ENCODE measurements at places on chromosomes 1 and 21.

DNA sequence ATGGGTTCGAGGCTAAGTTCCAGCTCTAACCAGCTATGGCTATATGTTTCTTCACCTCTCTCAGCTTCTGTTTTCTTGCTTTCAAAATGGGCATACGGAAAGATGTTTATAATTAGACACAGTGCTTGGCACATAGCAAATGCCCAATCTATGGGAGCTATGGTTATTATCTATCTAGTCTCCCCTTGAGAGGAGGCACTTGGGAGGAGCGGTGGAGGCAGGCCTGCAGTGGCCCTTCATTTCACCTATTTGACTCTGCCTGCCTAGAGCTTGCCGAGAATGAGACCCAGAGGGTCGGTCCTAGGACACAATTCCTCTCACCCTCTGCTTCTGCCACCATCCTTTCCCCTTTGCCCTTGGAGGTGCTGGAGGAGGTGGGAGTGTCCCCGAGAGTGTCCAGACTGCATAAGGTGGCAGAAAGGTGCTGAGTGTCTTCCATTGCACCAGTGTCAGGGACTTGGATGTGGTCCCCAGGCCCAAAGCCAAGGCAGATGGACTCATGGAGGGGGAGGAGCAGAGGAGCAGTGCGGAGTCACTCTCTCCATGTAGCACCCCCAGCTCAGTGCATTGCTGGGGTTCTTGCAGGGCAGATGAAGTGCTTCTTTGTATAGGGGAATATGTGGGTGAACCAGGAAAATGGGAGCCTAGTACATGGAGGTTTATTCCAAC is 9.0 kb downstream of the LGR6 start:
- no peak for DNase-seq

DNA sequence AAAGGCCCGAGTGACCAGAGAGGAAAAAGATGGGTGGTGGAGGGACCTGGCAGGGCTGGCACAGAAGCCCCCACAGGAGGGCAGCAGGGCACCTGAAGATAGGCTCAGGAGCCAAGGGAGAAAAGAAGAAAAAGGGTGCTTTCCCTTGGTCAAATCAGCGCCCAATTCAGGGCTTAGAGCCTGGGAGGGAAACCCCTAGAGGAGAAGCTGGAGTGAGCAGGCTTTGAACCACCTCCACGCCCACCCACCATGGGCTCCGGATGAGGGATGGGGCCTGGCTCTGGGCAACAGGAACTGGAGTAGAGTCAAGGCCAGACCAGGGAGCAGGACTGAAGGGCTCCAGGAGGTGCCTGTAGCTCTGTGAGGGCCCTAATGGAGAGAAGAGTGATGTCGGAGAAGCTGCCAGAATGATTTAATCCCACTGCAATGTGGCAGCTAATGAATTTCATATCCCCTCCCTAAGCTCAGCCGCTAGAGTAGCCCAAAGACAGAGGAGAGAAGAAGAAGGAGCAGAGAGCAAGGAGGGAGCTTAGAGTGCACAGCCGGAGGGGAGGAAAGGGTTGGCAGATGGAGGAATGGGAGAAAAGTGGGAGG is 12.0 kb upstream of the PRELP start:
- DNase-seq = no peak

DNA sequence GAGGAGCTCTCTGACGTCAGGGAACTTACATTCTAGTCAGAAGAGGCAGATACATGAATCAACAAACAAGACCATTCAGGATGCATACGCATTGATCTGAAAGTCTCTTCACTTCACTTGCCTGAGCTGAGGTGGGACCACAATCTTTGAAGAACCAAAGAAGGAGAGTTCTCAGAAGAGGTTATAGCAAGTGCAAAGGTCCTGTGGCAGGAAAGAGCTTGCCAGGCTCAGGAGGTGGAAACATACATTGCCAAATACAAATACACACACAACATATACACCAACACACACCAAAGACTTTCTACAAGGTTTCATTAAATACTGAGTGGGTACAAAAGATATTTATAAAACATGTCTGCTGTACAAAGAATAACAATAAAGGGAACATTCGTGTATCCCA is 86.8 kb upstream of the GJB5 start:
- no peak for DNase-seq

GRCh38 chr1:6835139-6835538 is 49.9 kb downstream of the CAMTA1 start:
- no peak for DNase-seq

GRCh38 chr1:85573322-85573721 is 7.2 kb upstream of the CCN1 start:
- no peak for DNase-seq

DNA sequence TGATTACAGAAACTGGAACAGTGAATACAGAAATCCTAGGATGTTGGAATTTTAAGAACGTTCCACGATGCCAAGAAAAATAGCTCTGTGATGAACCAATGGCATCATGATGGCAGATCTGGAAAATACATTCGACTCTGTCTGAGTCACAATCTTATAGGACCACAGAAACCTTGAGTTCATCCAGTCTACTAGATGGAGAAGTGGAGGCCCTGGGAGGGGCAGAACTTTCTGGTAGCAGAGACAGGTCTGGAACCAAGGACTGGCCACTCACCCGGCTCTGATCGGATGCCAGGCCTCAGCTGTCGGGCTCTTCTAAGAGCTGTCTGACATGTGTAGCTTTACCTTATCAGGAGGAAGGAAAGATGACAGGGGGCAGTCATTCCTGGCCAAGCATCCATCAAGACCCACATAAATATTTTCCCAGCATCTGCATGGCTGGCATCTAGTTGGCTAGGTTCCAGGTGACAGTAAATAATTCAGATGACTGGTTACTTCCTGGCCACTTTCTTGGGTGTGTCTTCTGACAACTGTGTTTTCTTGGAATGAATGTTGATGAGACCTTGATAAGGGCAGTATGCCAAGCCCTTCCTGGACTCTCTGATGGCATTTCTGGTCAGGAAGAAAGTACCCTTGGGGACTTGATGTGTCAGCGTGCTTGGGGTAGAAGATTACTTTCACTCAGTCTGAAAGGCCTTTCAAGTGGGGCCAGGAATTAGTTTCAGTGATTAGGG is 72.6 kb upstream of the TRABD2B start:
- DNase-seq = no peak

GRCh38 chr1:31668303-31668883 is 23.7 kb upstream of the PEF1 start:
- no peak for DNase-seq

DNA sequence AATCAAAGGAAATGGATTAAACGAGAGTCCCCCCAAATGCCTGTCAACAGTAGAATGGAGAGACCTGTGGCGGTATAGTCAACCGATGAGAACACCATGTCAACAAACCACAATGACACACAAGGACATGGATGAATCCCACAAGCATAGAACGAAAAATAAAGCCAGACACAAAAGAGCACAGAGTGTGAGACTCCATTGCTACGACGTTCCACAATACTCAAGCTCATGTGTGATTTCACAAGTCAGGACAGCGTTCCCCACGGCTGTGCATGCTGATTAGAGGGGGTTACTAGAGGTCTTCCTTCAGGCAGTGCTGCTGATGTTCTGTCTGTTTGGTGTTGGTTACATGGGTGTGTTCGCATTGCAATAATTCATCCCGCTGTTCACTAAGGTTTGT is 5.8 kb upstream of the PLA2G2D start:
- no peak for DNase-seq

DNA sequence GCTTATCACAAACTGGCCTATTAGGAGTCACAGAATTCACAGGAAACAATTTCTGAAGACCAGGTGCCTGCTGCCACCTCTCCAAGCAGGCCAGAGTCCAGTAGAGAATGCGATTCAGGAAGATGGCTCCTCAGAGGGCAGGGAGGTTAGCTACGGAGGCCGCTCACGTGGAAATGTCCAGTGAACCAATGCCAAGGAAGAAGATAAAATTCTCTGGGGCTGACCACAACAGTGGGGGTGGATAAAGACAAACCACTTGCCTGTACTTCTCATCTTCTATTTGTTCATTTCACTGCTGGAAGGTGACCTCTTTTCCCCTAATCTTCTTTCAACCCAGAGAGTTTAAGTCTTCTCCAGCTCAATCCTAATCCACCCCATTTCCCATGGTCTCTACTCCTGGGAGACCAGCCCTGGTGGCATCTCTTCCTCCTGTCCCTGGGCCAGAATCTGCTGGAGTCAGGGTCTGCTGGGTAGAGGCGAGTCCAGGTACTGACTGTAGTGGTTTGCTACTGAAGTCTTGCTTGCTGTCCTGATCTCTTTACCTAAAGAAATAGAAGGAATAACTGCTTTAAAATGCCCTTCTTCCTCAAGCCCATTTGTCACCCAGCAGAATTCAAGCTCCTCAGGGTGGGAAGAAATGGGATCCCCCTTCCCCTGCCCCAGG is 3.2 kb downstream of the PSRC1 start:
- DNase-seq = no peak

GRCh38 chr1:224817382-224817781 is 112.1 kb upstream of the DNAH14 start:
- no peak for DNase-seq

DNA sequence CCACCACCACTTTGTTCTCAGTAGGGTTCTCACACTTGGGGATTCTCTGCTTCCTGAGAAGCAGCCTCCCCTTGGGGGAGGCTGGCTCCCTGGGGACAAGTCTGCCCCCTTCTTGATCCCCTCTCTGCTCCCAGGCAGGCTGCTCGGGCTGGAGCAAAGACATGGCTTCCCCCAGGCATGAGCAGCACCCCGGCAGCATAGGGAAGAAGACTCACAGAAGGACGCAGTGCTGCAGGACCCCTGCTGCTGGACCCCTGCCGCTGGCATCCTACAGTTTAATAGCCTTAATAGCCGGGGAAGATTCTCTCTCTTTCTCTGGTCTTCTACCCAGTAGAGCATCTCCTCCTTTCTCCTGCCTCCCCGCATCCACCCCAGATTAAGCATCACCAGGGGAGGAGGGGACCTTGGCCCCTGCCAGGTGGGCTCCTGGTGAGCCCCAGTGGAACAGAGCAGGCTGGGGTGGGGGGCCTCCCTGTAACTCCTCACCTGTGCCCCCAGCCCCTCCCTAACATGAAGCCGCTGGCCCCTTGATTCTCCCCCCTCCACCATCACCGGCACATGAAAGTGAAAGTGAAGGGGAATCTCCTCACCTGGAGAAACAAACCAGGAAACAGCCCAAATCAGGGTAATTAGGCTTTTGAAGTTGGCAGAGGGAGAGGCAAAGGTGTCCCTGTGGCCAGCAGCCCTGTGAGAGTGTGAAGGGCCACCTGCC is 2.5 kb downstream of the WNT3A start:
- DNase-seq = no peak

GRCh38 chr21:26684889-26685288 is 111.8 kb upstream of the CYYR1 start:
- no peak for DNase-seq

GRCh38 chr1:93349231-93350135 is 3.8 kb downstream of the DR1 start:
- no peak for DNase-seq

DNA sequence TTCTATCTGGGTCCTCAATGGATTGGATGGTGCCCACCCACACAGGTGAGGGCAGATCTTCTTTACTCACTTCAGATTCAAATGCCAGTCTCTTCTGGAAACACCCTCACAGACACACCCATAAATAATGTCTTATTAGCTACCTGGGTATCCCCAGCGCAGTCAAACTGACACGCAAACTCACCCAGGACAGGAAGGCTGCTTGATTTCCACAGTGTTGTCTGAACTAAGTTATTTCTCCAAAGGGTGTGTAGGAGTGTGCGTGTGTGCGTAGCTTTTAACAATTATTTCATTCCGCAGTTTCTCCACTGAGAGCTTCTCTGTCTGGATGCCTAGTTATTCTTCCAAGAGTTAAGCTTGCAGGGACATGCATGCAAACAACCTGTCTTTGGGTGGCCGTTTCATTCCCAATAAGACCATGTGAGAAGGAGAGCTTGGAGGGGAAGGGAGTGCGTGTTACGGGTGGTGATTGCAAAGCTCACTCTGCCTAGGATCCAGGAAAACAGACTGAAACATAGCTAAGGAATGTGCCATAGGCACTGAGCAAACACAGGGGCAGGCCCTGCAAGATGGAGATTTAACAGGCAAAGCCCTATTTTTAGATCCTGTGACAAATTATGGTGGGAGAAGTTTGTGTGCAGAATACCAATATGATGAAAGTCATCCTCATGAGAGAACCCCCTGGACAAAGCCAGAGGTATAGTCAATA is 269.7 kb downstream of the DYRK1A start:
- no peak for DNase-seq

- DNase-seq = no peak
Observed at GRCh38 chr21:31287201-31287600, 56.9 kb downstream of the TIAM1 start.

DNA sequence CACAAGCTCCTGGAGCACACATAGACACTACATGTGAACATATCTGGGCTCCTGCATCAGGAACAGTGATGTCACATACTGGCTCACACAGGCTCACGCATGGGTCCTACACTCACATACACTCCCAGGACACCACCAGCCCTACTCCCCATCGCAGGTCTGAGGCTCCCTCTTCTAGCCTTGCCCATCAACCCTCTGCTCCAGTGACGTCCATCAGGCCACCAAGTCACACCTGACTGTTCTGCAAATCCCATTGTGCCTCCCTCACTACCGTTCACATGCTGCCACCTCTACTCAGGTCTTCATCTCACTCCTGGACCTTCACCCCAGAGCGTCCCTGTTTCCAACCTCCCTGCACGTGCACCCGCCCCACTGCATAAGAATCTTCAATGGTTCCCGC is 18.1 kb downstream of the TFAP2E start:
- no peak for DNase-seq

GRCh38 chr1:29324771-29325351 is 88.5 kb downstream of the PTPRU start:
- no peak for DNase-seq

DNA sequence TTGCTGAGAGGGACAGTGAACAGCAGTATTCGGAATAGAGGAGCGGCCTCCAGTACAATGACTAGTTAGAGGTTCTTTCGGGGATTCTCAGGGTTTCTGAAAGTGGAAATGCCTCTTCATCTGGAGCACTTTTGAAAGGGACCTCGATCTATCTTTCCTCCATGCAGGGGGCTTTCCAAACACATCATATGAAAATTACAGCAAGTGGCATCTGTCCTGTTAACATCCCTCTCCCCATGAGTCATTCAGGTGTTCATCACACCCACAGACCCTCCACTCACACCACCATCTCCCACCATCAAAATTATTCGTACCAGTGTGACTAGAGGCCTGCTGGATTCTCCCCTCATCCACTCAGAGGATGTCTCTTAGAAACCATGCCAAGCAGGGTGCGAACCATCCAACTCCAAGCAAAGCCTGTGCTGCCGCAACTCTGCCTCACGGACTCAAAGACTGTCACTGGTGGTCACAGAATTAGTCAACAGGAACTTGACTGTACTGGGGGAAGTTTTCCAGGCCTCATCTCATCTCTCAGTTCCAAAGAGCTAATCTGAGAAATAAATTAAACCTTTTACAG is 211.1 kb downstream of the MRPL39 start:
- no peak for DNase-seq

GRCh38 chr1:109713636-109714035 is 1.6 kb downstream of the GSTM5 start:
- no peak for DNase-seq

- DNase-seq = no peak
Observed at GRCh38 chr1:26729633-26730032, 33.8 kb downstream of the ARID1A start.

DNA sequence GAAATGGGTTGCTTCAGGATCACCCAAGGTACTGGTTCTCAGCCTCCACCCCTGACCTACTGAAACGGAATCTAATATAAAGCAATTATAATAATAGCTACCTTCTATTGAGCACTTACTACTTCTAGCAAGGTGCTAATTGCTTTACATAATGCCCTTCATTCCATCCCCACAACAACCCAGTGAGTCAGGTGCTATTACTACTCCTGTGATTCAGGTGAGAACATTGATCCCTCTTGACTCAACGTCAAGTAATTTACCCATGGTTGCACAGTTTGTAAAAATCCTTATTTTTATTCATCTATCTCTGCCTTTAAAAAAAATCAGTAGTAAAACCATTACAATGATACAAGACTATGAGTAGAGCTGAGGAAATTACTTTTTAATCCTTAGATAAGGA is 85.2 kb downstream of the UCHL5 start:
- DNase-seq = no peak
